Activated naive CD4-positive, alpha-beta T cell (primary cell): ENCODE measurements at places on chromosomes 2 and 18.

DNA sequence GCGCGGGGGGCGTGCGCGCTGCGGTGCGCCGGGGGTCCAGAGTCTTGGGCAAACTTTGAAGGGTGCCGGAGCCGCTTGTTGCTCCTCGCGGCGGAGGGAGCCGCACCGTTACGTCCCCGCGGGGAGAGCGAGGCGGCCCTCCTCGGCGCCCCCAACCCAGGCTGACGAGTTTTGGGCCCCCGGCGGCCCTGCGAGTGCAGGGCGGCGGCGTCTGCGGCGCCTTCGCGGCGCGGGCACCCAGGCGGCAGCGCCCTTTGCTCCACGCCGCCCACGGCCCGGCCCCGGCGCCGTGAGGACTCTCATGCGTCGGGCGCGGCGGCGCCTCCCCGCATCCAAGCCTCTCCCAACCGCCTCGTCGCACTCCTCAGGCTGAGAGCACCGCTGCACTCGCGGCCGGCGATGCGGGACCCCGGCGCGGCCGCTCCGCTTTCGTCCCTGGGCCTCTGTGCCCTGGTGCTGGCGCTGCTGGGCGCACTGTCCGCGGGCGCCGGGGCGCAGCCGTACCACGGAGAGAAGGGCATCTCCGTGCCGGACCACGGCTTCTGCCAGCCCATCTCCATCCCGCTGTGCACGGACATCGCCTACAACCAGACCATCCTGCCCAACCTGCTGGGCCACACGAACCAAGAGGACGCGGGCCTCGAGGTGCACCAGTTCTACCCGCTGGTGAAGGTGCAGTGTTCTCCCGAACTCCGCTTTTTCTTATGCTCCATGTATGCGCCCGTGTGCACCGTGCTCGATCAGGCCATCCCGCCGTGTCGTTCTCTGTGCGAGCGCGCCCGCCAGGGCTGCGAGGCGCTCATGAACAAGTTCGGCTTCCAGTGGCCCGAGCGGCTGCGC lies 814 bp downstream of the FZD7 start:
- DNase-seq = no peak

DNA sequence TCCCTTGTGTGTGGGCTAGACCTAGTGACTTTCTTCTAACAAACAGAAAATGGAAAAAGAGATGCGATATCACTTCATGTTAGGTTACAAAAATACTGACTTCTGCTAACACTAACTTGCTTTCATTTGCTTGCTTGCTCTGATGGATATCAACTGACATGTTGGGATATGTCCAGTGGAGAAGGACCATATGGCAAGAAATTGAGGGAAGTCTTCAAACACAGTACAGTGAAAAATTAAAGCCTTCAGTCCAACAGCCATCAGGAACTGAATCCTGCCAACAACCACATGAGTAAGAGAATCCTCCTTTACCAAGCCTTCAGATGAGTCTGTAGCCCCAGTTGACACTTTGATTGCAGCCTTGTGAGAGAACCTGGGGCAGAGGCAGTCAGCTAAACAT lies 143.9 kb downstream of the MAIP1 start:
- DNase-seq = no peak

DNA sequence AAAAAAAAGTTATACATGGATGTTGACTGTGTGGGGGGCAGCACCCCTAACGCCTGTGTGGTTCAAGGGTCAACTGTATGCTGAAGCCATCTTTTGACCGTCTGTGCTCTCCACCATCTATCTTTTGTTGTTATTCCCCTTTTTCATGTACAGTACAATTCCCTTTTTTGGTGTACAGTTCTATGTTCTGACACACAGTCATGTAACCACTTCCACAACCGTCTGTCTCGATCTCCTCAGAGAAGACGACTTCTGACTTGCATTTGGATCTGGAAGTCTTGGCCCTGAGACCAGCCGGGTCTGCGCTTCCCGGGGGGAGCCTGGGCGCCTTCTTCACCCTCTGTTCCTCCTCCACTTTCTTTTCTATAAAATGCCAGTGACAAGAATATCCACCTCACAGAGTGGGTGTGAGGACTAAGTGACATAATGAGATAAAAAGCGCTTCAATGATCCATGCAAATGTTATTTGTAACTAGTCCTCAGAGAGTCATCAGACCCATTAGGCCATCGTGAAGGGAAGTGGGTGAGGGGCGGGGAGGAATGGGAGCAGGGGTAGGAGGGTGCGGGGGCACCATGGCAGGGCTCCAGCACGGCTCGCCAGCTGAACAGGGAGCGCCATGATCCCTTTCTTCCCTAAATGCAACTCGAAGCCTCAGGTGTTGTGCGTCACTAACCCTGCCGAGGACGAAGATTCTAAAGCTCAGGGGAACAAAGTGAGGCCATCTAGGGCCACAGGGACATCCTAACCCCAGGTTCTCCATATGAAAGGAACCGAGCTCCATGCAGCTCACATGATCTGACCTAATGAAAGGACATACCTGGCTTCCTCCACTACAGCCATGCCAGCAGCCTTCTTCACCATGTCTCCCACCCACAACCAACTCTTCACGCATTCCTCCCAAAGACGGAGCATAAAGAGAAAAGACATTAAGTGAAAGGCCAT lies 16.6 kb downstream of the ADCY3 start:
- DNase-seq = no peak

DNA sequence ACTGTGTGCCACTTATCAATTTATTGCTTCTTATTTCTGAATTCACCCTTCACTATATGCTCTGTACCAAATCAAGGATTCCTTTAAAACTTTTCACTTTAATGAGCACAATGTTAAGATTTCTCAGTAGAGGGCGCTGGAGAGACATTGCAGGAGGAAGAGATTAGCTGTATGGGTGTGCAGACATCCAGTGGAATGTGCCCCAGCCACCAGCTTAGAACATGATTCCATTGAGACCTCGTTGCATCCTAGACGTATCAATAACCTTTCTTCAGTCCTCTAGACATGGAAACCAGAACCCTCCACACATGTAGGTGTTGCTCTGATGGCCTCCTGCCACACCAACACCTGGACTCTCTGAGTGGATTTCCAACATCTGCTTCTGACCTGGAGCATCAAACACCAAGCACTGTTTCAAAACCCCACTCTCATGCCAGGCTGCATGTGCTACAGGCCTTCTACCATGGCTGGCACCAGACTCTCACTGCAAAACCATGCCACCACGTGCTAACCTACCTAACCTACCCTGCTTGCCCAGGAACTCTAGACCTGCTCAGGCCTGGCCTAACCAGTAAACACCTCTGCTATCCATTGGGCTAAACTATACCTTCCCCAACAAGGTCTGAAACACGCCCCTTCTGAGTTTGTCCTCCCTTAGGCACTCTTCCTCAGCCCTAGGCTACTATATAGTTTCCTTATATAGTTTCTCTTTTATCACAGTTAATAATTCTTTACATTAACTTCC lies 633.2 kb upstream of the PKDCC start:
- DNase-seq = no peak

DNA sequence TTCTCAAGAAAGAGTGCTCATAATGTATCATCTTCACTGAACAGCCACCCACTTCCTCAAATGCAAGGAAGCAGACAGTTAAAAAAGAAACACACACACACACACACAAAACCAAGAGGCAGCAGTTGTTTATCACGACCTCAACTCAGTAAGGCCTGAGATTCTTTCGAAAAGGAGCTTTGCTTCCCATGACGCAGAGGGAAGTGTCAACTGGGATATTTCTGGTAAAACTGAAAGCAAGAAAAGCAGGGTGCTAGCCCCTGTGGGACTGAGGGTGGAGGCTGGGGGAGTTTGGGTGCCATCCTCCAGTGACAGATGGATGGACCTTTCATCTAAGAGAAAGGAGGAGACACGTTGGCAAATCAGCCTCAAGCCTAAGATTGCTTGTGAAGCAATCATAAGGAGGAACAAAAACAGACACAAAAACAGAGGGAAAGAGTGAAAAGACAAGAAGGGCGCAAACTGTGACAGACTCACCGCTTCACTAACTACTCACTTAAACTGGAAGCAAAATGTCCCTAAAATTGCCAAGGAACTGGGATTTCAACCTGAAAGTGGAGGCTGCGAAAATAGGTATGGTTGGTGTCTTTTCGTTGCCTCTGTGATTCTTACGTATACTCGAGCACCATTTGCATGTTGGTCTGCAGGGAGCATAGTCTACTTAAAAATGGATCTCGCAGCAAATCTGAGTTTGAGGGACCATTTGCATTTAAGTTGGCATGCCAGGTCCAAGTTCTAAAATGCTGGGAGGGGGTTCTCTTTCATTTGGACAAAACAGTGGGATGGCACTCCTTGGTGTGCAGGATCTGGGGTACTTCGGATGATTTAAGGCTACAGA lies at the start of gene ARHGAP25:
TSS of gene ARHGAP25 (plus strand) at position 124 of the 838 bp plus-strand sequence. CDS start at position 513, 389 bp downstream.
- DNase-seq = no peak
